ENCODE measurements at places on chromosomes 1 and 21.

DNA sequence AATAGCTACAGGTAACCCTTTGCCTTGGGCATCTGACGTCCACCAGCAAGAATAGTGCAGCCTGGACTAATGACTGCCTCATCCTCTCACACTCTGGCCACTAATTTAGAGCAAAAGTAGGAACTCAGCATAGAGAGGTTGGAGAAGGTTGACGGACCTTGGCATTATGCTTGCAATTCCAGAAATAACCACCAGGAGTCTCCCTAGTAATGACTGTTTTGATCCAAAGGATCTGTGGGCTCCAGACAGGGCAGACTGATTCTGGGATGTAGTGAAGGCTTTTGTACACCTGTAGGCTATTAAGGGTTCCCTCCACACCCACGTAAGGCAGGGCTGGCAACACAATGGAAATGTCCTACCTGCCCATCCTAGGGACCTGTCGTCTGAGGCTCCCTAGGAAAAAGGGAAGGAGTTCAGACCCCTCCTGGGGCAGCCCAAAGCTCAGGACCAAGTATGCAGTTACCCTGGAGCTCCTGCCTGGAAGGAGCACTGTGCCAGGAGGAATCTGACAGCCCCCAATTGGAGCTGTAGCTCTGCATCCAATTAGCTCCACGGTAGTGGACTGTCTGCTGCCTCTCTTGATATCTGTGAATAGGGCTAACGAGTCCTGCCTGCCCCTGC is 91.0 kb upstream of the TMEM51 start:
- no peak for DNase-seq

DNA sequence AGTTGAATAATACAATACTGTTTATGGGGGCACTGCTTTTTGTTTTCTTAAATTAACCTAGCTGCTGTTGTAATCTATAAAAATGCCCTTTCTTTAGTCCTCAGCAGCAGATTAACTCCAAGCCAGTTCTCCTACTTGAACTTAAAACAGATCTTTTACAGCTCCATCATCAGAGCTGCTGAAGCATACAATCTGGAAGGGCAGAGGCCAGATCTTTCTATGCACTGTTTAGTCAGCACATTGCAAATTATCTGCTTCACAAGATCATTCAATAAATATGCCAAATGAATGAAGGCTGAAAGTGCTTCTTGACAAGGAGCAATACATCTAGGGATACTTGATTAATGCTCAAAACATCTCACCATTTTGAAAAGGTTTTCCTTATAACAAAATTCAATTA is 115.8 kb downstream of the PLPPR5 start:
- no peak for DNase-seq

DNA sequence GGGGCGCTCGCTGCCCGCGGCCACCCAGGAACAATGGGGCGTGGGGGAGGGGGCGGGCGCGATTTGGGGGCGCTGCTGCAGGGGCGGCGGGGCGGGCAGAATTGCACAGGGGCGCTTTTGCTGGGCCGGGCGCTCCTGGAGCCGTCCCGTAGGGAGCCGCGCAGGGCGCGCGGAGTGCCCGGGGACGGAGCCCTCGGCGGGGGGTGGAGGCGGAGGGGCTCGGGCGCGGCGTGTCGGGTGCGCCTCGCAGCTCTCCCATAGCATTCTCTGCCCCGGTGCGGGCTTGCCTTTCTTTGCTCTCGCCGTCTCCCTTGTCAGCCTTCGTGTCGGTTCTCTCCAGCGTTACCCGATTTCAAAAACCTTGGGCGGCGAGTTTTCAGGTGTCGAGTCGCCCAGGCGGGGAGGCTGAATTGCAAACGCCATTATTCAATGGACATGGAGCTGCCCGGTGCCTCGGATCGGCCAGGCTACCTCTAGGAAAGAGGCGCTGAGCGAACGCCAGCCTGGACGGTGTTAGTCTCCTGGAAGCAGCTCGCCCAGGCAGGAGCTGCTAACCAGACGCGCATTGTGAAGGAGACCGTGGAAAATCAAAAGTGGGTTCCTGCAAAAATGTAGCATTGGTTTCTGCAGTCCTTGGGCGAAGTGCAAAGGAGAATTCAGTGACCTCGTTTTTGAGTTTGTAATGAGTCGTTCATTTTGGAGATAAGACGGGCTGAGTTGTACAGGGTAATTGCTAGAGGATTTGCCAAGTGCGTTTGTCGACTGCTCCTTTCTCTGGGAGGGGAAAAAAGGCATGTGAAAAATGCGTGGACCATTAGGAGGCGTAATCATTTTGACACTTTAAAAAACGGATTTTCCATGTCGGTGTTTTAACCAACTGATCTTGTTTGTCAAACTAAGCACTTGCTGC is 626 bp downstream of the CXADR start:
- peak; percentile 27 for DNase-seq

DNA sequence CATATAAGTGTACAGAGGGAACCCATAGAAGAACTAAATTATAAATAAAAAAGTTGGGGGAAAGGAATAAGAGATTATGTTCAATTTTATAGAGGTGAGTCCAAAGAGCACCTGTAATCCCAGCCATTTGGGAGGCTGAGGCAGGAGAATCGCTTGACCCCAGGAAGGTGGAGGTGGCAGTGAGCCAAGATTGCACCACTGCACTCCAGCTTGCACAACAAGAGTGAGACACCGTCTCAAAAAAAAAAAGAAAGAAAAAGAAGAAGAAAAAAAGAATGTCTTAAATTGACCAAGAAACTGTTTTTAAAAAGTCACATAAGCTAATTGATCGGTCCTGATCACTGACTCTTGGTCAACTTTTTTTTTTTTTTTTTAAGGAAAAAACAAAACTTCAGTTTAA is 19.1 kb upstream of the ATF3 start:
- DNase-seq: no peak

DNA sequence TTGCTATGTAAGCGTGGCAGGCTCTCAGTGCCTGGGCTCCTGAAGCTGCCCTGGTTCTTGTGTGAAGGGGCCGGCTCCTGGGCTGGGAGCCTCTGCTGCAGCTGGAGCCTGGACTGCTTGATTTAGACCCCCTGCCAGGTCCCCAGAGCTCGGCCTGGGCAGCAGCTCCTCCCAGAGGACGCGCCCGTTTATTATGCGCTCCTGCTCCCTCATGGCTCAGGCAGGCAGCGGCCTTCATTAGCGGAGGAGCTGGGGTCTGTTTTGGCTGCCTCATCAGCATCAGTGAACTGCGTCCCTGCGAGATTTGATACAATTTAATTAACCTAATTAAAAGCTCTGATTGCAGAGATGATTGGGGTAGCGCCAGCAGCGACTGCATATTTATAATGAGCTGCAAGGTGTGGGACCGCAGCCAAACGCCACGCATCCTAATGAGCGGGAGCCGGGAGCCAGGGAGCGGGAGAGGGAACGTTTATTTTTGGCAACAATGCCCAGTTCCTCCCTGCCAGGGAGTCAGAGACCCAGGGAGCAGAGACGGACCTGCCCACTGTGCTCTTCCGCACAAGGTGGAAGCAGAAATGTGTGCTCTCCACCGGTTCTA is 16.6 kb downstream of the UTP11 start:
- DNase-seq: no peak

DNA sequence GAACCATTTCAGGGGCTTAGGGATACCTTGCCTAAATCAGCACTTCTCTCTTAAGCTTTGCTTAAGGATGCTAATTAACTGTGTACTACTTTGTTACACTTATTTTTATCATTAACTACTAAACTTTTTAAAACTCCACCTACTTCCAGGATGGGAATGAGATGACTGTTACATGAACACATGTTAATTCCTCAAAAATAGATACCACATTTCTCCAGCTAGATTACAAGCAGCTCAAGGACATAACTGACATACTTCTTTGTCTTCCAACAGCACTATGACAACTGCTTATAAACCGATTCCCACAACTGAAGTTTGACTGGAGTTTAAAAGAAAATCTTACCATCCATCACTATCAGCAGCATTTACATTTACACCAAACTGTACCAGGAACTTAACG is 53.7 kb downstream of the TP53BP2 start:
- no peak for DNase-seq

Measured in GM12891 (cell line).